ENCODE measurements at places on chromosomes 2 and 18.

- DNase-seq, result no peak
Observed at GRCh38 chr18:57618910-57619309, 2.7 kb downstream of the NARS1 start.

DNA sequence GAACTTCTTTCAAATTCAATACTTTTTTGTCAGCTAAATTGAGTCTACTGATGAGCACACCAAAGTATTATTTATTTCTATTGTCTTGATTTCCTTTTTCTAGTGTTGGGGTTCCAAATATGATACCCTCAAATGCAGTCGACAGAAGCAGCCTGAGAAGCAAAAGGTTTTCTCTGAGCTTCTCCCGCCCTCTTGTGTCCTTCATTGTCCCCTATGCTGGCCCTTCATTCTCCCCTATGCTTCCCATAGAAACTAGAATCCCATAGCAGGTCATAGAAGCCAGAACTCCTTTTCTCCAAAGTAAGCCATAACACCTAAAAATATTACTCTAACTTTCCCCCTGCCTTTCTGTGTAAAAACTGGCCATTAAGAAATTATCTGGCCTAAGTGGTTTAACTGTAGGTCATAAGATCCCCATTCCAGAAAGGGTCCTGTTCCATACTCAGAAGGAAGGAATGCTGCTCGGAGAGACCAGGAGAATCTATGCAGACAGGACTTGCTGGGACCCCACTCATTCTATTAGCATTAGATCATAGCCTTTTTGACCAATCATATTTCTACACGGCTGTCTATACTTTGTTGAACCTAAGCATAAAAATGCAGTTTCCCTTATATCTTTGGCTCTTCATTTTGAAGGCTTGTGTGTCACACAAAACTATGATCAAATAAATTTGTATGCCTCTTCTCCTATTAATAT is 764.6 kb upstream of the PKDCC start:
- no peak for DNase-seq

- no peak for DNase-seq
Observed at GRCh38 chr18:68121308-68121707, 593.6 kb downstream of the TMX3 start.

DNA sequence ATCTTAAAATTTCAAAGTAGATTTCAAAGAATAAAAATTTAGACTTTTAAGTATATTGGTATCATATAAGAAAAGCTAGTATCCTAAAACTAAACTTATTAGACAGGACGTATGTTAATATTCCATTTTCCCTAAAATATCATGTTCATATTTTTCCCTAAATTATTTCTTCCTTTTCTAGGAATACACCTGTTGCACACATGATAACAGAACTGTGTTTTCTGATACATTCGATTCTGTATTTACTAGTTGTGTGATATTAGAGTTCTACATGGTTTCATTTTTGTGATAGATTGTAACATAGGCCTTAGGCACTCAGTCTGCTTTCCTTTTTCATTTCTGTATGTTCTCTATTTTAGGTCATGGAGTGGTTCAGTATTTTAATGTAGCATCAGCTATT is 10.9 kb downstream of the RBM45 start:
- no peak for DNase-seq

DNA sequence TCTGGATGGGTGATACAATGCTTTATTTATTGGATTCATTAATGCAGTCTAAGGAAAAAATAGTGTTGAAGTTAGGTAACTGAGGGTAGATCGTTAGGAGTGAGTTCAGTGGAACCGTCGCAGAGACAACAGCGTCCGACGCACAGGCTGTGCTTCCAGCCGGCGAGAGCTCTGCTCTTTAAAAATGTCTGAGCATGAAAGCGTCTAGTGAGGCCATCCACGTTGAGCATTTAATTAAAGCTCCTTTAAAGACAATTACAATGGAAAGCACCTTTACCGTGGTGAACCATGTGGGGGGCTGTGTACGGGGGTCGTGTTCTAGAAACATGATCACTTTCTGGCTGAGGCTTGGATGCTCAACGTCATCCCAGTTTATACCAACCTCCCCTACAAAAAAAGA is 822.7 kb downstream of the GALR1 start:
- DNase-seq, result no peak

DNA sequence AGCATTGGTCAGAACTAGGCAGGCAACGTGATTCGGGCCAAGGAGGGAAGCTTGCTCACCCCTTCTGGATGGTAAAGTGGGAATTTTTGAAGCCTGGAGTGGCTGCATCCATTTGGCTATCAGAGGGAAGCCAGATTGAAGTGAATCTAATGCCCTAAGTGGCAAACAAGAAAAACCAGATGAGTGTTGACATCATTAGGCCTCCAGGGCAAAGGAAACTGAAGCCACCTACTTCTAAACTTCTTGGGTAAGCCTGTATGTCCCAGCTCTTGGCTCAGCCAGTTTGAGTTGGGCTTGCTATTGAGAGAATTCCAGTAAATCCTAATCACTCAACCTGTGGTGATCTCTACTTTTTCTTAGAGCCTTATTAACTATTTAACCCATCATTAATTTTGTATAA is 20.9 kb downstream of the SOX11 start:
- DNase-seq, result no peak

DNA sequence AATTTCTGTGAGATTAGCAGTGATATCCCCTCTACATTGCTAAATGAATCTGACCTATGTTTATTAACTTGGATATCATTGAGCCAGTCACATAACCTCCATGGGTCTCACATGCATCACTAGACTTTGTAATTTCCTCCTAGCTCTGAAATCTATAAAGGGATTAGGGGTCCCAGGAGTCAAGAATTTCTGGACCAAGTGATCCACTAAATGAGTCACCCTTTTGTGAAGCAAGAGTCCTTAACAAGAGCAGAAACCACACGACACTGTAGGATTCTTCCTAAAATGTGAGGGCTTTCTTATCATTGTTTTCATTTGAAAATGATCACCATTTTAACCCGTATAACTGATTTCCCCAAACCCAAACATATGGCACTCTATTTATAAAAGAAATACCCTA is 90.3 kb downstream of the DHRS9 start:
- no peak for DNase-seq

- DNase-seq, result no peak
Observed at GRCh38 chr2:17821535-17822444, 5.5 kb downstream of the MSGN1 start.

DNA sequence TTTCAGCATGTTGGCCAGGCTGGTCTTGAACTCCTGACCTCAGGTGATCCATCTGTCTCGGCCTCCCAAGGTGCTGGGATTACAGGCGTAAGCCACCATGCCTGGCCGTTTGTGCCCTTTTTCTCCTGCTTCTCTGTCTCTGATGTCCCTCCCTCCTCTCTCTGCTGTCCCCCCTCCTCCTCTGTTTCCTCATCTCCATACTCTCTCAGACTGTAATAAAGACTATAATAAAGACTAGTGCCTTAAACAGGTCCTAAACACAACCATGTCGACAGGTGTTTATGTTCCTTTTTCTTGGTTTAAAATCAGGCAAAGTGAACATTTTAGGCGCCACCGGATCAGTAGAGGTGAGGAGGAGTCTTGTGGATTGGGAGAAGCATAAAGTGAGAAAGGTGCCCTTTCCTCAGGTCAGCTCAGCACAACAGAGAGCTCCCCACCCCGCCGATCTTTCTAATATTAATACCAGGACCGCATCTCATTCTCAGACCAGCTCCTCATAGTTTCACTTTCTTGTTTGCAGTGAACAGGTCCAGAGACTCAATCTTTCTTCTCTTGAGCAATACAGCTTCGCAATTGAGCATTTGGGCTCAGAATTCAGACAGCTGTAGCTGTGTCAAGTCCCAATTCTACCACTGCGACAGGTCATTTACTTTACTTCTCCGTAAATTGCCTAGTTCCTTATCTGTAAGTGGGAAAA is 23.7 kb downstream of the TIMM21 start:
- DNase-seq, result no peak

- DNase-seq, result no peak
Observed at GRCh38 chr2:134704173-134704572, 14.6 kb downstream of the TMEM163 start.

GRCh38 chr2:32864334-32865111 is 82.2 kb upstream of the LTBP1 start:
- no peak for DNase-seq

- no peak for DNase-seq
Observed at GRCh38 chr2:155157065-155157464, 458.6 kb downstream of the KCNJ3 start.

DNA sequence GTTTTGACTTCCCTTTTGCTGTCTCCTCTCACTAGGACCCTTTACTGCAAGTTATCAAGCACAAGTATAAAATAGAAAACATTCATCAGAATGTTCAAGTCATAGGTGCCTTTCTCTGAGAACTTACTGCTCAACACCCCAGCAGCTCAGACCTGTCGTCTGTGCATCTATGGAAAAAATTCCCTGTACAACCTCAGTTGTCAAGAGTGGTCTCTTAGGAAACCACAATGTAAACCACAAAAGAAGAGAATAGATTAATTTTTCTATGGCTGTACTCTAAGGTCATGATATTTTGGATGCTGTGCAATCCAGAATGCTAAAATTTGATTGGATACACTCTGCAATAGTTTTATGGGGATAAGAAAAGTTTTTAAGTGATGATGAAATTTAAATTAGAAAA is 84.1 kb downstream of the RBMS1 start:
- DNase-seq, result no peak

GRCh38 chr2:106187273-106187891 is 6.7 kb downstream of the UXS1 start:
- DNase-seq, result no peak

DNA sequence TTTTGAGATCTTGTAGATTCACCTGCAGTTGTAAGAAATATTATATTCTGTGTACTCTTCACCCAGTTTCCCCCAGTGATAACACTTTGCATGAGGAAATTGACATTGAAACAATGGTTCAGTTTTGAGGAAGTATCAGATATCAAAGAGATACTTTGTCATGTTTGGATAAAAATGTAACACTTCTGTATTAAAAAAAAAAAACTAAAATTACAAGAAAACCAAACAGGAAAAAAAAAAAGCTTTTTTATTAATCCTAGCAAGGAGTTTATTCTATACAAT is 204.0 kb downstream of the ARL4C start:
- DNase-seq, result no peak
